ENCODE measurements at places on chromosomes 1 and 21.

DNA sequence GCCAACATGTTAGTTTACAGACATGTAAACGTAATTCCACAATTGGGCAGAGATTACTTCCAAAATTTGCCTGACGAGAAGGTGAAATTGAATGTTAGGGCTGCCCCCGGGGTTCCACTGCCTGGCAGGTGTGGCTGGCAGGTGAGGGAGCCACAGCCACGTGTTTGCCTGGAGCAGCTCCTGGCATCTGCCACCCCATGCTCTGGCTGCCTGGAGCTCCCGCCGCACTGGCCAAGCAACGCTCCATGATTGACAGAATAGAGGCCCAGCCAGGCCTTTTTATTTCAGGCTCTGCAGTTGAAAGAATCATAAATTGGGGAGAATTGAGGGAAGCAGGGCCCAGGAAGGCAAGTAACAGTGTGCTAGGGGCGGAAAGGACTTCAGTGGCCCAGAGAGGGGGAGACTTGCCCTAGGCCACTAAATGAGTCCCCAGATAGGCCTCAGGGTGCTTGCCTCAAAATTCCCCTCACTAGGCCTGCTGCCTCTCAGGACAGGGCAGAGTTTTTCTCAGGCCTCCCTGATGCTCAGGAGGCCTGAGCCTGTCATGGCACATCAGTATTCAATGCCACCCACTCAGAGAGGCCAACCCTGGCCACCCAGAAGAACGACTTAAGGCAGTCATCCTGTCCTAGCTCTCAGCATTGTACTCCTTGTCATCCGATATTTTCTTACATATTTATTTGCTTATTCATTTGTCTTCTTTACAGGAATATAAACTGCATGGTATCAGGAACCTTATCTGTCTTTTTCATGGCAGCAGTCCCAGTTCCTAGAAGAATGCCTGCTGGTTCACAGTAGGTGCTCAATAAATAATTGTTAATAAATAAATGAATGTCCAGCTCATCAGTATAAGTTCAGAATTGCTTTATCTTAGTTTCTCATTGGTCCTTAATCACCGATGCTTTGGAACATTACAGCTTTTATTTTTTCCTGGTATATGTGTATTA, 16.6 kb upstream of the S1PR1 start:
- DNase-seq: no peak

GRCh38 chr21:19392390-19392789, 988.8 kb upstream of the TMPRSS15 start:
- DNase-seq: no peak

DNA sequence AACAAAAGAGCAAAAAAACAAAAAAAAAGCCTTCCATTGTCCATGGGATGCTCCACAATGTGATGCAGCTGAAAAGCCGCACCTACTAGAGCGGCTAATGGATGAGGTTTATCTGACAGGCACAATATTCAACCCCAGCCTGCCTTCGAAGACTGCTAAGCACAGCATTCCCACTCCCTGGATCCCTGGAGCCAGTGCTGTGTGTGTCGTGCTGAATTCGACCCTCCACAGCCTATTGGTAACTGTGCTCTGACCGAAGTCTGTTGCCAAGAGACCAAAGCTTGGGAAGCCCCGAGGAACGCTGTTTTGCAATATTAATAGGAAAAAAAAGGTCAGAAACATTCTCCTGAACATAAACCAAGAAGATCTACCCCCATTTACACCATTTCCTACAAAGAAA, 57.2 kb upstream of the PUM1 start:
- no peak for DNase-seq

GRCh38 chr1:67832737-67833601, at the start of gene GNG12:
TSS of gene GNG12 (minus strand) at chr1:67833467. CDS start at chr1:67707686, 125,781 bp downstream.
- peak; percentile 39 for DNase-seq

GRCh38 chr1:97980530-97980929, 59.7 kb upstream of the DPYD start:
- DNase-seq: no peak
